ENCODE measurements at places on chromosomes 7 and 10.

DNA sequence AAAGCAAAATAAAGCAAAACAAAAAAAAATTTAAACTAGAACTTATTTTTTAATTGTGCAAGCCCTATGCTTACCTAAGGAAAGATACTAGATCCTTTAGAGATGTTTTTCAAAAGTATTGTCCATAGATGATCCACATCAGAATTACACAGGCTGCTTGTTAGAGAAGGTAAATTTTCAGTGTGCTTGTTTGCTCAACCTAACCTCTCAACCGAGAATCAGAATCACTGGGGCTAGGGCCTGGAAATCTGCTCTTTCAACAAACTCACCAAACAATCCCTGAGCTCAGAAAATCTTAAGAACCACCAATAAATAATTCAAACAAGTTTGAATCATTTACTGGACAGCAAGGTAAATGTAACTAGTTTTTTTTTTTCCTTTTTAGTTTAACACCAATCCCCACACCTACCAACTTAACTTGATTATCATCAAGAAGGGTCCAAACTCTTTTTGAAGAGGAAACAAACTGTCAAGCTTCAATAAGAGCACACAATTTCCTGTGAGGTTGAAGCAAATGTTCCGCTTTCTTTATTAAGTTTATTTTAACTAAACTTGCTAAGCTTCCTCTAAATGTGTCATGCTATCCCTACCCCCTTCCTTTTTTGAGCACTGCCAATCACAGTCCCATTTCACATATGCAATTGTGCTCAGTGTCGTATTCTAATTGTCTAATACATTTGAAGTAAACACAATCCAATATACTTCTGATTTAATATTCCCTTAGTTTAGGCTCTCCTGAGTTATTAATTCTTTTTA, 7.4 kb upstream of the TSPAN33 start:
- no peak for DNase-seq

DNA sequence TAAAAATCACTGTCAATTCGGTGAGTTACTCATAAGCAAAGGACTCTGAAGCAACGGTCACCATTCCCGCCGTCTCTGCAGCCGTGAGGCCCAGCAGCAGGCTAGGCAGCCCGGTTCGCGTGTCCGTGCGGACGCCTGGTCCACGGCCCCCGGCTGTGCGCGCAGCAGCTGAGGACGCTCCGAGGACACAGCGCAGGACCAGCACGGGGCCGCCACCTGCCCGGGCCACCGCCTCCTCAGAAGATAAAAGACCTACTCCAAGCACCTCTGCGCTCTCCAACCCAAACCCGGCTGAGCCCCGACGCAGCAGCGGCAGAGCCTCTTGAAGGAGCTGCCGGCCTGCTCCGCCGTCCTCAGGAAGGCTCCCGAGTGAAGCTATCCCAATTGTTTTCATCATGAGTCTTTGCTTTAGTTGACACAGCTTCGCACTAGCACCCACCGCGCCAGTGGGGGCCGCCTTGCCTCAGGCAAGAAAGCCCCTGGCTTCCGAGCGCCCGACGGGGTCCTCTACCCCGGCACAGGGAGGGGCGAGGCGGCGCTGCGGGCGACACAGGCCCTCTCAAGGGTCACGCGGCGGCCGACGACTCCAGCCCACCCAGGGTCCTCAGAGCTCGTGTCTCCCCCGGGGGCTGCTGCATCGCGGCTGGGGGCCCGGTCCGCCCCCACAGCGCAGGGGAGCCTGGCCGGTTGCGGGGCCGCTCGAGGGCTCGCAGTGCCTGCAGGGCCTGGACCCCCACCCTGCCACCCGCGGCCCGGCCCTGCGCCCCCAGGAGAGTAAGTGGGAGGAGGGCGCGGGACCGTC, 16.9 kb upstream of the GPR146 start:
- DNase-seq, result no peak

GRCh38 chr10:95266674-95267095, 24.1 kb downstream of the PDLIM1 start:
- no peak for DNase-seq

- no peak for DNase-seq
Measured at GRCh38 chr10:55822096-55822495, 539.0 kb downstream of the ZWINT start.

DNA sequence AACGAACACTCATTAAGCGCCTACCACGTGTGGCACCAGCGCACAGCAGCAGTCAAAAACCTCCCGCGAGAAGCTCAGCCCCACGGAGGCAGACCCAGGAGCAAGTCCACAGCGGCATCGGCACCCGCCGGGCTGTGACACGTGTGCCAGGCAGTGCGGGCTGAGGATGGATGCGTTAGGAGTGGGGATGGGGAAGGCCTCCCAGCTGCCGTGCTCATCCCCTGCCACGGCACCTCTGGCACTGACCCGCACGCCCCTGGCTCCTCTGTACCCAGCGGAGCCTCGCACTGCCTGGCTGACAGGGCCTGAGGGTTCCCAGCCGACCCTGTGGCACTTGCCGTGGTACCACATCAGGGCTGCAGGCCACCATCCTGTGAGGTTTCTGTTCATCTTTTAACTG, 16.8 kb downstream of the CFAP46 start:
- DNase-seq, result no peak

DNA sequence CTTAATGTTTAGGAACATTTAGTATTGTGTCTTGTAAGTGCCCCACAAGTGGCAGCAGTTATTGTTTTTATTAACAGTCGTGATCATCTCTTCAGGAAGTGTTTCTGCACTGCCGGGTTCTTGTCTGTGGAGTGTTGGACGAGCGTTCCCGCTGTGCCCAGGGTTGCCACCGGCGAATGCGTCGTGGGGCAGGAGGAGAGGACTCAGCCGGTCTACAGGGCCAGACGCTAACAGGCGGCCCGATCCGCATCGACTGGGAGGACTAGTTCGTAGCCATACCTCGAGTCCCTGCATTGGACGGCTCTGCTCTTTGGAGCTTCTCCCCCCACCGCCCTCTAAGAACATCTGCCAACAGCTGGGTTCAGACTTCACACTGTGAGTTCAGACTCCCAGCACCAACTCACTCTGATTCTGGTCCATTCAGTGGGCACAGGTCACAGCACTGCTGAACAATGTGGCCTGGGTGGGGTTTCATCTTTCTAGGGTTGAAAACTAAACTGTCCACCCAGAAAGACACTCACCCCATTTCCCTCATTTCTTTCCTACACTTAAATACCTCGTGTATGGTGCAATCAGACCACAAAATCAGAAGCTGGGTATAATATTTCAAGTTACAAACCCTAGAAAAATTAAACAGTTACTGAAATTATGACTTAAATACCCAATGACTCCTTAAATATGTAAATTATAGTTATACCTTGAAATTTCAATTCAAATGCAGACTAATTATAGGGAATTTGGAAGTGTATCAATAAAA, 22.2 kb downstream of the PLA2G12B start:
- DNase-seq, result no peak

DNA sequence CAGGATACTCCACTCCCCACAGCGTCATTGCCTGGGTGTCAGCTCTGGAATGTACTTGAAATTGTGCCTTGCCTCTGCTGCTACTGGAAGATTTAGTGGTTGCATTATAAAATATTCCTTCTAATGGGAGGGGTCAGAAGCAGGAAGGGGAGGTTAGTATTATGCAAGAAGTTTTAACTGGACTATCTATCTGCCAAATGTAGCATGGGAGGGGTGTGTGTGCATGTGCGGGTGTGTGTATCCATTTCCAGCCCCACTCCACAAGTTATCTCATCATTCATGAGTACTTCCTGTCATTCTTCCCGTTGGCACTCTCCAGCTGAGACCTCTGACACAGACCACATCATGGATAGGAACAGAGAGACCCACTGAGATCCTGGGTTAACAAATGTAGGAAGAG, 13.4 kb downstream of the MBL2 start:
- DNase-seq, result no peak

DNA sequence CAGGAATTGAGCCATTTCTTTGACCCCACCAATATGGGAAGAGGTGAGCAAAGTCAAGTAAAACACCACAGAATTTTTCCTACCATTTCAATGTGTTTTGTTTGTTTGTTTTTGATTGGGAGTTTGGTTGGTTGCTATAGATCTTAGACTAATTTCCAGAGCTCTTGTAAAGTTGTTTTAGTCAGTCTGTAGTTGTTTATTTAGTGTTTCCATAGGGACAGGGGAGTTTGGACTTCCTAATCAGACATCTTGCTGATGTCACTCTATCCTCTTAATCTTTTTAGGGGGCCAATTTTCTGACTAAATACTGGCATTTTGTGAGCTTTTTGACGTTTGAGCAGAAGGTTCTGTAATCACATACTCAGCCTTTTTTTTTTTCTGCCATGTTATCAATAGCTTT, 266.9 kb downstream of the ABCA13 start:
- no peak for DNase-seq

DNA sequence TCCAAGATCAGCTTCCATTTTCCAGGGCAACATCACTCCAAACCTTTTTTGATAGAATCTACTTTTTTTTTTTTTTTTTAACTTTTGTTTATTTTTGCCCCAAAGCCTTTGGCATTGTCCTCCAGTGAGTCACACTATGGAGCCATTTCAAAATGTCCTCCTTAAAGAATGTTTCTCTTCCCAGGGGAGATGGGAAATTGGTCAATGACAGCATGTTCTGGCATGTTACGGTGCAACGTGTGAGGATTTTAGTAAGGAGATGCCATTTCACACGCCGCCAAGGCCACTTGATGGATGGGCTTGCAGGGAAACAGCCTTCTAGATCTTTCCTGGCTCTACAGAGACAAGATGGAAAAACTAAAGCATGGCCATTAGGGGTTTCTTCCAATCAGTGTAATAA, 30.7 kb upstream of the TRIL start:
- DNase-seq, result no peak

DNA sequence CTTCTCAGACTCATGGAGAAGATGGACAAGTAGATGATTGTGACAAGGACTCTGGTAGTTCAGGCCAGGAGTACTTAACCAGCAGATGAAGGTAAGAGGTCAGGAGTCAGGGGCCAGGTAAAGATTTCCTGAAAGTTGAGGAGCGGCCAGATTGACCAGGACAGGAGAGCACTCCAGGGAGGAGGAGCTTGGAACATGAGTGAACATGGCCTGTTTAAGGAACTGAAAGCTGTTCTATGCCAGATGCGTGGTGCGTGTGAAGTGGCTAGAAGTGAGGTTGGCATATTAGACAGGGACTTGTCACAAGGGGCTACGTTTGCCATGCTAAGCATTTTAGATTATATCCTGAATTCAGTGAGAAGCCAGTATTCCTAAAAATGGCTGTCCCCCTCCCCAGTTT, 157.2 kb downstream of the WNT2 start:
- no peak for DNase-seq

- DNase-seq, result no peak
Measured at GRCh38 chr7:85730012-85730411, 543.2 kb upstream of the SEMA3D start.

GRCh38 chr10:123584419-123584775, 81.8 kb upstream of the GPR26 start:
- DNase-seq, result no peak

- no peak for DNase-seq
Measured at GRCh38 chr10:94292434-94293090, 70.2 kb downstream of the NOC3L start.

DNA sequence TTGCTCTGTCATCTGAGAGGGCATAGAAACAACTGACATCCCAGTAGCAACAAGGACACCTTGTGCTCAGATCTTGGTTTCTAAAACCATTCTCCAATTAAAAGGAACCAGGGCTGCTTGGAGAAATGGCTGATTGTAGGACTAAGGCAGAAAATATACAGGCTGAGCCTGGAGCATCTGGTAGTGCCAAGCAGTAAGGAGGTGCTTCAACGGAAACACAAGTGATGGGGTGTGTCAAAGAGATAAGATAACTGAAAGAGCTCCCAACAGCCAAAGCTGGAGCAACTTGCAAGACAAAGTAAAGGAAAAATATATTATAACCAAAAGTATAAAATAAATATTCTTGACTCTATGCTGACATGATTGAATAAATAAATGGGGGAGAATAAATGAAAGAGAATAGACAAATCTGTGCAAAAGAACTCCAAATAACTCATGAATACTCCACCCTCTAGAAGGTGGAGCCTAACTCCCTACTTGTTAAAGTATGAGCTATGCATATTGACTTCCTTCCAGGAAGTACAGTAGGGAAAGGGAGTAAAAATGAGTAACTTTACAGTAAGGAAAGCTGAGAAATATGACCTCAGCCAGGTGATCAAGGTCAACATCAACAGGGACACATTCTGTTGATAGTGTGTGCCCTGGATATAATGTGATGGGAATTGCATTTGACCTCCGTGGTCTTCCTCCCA, 162.4 kb downstream of the NOC3L start:
- DNase-seq, result no peak

GRCh38 chr7:78301407-78301806, 502.8 kb downstream of the PHTF2 start:
- DNase-seq, result no peak

DNA sequence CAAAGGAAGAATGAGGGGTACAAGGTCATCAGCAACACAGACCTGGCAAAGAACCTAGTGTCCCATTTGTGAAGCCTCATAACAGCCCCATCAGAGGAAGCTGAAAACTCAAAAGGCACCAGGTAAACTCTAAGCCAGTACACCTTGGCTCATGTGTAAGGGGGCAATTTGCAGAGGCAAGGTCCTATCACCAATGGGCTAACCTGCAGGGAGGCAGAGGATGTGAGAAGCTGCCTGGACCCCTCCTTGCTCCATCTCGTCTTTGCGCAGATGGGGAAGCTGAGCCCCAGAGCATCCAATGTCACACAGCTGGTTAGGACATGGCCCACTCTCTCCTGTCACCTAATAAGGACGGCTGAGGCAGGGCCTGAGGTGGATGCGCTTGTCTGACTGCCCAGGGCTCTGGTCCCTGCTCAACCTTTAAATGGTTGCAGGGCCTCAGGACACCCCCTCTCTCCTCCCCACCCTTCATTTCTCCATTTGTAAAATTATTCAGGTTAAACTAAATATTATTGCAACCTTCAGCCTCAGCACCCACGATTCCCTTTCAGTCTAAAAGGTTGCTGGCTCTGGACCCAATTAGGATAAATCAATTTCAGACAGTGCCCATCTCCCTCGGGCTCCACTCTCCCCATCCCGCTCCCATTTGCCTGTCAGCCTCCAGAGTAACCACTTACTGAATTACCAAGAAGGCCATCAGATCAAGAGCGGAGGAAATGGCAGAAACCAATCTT, 135.3 kb downstream of the OAT start:
- DNase-seq, result no peak

GRCh38 chr10:98425511-98426352, 10.8 kb upstream of the PYROXD2 start:
- DNase-seq, result no peak

DNA sequence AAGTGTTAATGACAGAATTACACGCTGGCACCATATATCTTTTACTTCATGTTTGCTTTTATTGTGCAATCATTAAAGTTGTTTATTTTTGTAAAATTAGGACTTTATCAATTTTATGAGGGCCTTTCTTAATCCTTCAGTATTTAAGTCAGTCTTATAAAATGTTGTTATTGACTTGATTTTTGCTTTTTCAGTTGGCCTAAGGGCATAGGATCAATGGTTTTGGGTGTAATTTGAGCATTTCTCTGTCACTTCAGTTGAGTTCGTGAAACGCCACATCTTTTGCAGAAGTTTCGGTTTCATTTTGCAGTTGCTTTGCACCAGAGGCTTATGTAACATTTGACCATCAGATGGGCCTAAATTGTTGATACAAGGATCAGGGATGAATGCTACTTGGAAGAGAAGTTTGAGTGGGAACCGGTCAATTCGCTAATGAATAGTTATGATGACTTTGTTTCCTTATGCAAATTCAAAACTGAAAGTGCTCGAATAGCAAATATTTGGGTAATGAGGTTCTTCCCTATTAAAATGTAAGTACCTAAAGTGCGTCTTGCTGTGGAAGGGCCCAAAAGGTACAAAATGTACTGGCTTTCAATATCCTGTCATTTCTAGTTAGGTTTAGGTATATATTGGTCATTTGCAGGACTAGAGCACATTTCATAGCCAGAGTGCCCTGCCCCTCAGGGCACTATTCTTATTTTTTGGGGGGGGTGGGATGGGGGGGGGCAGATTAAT, 340.9 kb downstream of the LRMDA start:
- no peak for DNase-seq
